Aorta (tissue), 5 donors: ENCODE measurements at places on chromosomes 1 and 21. TPM values are rescaled to one million over a fixed set of nuclear protein-coding genes. Genes with fewer than 3 reads are reported as not detected.

Gene BEST4
- total RNA-seq = 0.30 TPM

Gene TAS1R3
- total RNA-seq = 0.24 TPM

Gene ARHGAP30
- total RNA-seq = 20.5 TPM

GRCh38 chr21:34770576-34770975, 101.8 kb downstream of the CLIC6 start:
- DNase-seq = no peak

Gene GPR37L1
- total RNA-seq = 0.06 TPM

DNA sequence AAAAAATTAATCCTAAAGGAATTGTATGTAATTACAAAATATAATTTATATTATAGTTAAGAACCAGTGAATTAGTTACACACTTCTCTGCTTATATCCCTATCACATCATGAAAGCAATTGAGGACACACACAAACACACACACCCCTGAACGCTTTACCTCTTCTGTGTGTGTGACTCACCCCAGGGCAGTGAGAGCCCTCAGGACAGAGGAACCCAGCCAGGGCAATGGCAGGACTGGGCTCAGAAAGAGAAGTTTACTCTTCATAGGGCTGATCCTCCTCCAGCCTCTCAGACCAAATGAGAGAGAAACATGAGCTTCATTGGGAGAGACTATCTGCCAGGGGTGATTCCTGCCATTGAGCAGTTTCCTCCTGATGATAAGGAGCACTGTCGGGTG, 38.1 kb downstream of the SLC44A3 start:
- no peak for DNase-seq

GRCh38 chr1:218917656-218918055, 256.0 kb upstream of the LYPLAL1 start:
- DNase-seq = no peak

- DNase-seq = no peak
Observed at GRCh38 chr1:119674835-119675289, 26.8 kb upstream of the ZNF697 start.

DNA sequence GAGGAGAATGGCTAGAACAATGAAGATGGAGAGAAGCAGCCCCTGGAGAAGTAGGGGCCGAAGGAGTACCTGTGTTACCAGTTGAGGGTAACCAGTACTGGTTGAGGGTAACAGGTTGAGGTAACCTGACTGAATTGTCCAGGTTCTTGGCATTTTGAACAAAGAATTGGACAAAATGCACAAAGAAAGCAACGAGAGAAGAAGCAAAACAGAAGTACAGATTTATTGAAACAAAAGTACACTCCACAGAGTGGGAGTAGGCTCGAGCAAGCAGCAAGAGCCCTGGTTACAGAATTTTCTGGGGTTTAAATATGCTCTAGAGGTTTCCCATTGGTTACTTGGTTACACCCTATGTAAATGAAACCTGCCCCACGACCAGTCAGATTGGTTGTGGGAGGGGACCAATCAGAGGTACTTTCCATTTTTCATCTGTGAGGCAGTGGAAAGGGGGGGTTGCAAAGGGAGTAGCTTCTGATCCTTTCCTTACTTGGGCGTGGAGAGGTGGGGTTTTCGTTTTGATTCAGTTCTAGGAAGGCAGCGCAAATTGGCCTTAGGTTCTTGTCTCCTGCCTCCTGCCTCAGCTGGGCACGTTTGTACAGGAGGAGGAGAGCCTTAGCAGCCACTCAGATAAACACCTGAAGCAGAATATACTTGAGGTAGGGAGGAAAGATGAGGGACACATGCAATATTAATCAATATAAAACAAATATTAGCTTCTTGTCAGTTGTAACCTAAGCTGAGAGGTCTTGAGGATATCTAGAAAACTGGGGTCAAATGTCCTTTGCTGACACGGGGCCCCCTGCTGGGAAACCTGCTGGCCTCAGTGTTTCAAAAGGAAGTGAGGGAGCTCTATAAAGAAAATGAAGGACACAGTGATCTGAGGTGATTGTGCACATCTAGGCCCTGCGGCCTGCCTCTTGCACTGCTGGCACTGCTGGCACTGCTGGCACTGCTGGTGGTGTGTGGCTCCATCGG, 14.3 kb upstream of the LSM10 start:
- no peak for DNase-seq
